ENCODE measurements at places on chromosomes 1 and 21.

- DNase-seq = no peak
Observed at GRCh38 chr21:39238275-39238674, 55.0 kb upstream of the PSMG1 start.

DNA sequence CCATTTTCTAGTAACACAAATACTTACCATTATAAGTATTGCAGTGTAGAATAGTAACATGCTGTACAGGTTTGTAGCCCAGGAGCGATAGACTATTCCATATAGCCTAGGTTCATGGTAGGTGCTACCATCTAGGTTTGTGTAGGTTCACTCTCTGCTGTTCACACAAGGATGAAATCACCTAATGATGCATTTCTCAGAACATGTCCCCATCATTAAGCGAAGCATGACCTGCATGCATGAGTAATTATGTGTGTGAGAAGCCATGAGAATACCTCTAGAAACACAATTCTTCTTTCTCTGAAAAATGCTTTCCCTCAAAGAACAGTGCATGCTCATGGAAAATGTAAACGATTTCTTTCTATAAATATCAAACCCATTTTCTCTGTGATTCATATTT is 69.3 kb downstream of the NR5A2 start:
- no peak for DNase-seq

GRCh38 chr1:29732453-29732852 is 496.1 kb downstream of the PTPRU start:
- no peak for DNase-seq

- DNase-seq = no peak
Observed at GRCh38 chr1:31082385-31082784, 16.9 kb upstream of the PUM1 start.

- no peak for DNase-seq
Observed at GRCh38 chr1:197761654-197762053, 13.6 kb downstream of the DENND1B start.

DNA sequence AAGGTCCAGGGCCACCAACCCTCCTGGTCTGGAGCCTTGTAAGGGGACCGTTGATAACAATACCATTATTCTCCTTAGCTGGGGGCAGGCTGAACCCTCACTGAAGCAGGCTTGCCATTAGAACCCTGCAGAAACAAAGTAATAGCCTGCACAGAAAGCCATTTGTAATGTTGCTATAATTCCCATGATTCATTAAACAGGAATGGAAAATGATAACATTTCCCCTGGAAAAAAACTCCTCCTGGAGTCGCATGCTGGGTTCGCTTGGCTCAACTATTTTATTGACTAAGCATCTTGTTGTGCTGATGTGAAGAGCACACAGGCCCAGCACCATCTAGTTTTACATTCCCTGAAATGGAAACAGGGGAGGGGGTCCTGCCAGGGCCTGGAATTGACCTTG is 155.6 kb upstream of the CSF3R start:
- DNase-seq = no peak

GRCh38 chr1:101153692-101154091 is 83.1 kb upstream of the S1PR1 start:
- DNase-seq = no peak

DNA sequence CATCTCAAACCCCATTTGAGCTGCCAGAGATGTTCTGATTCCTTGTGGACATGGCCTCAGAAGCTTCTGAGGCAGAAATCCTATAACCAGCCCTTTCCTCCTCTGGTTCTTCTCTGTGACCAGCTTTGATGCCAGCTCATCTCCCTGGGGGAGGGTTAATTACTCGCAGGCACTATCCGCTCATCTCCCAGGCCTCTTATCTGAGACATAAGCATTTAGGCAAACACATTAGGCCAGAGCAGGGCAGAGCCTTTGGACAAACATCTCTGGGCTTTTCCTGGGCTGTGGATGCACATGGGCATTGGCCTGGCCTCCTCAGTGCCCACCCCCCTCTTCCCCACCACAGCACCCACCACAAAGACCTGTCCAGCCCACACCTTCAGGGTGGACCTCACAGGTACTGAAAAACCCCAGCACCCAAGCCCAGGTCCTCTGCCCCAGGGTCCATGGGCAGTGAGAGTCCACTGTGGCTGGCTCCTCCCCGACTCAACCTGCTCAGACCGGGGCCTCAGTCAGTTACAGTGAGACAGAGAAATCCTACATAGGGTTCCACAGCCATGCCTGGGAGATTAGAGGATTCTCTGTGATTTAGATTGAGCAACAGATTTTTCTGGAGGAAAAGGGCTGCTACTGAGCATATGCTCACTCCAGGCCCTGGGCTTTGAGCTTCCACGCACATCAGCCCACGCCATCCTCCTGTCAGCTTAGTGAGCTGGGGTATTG is 26.9 kb downstream of the IGSF21 start:
- no peak for DNase-seq

DNA sequence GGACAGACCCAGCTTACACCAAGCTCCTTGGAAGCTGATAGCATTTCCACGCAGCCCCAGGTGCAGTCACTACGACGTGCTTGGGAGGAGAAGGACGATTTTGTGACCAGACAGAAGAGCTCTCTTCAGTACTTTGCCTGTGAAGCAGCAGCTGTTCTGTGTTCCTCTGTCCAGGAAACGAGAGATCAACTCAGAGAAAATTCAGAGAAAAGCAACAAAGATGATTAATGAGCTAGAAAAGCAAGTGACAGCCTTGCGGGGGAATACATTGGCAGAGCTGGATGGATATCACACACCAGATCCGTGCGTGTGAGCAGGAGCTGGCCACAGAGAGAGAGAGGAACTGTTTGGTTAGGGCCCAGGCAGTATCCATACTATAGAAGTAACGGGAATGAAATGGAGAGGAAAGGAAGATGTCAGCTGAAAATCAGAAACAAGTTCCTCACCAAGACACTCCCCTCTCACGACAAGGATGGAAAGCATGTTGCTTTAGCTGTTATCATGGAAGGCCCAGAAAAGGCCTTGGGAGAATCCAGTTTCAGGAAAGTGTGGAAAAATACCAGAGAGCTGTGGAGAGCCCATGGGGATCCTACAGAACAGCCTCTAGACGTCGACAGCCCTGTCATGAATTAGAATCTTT is 106.2 kb downstream of the TOMM20 start:
- DNase-seq = no peak

DNA sequence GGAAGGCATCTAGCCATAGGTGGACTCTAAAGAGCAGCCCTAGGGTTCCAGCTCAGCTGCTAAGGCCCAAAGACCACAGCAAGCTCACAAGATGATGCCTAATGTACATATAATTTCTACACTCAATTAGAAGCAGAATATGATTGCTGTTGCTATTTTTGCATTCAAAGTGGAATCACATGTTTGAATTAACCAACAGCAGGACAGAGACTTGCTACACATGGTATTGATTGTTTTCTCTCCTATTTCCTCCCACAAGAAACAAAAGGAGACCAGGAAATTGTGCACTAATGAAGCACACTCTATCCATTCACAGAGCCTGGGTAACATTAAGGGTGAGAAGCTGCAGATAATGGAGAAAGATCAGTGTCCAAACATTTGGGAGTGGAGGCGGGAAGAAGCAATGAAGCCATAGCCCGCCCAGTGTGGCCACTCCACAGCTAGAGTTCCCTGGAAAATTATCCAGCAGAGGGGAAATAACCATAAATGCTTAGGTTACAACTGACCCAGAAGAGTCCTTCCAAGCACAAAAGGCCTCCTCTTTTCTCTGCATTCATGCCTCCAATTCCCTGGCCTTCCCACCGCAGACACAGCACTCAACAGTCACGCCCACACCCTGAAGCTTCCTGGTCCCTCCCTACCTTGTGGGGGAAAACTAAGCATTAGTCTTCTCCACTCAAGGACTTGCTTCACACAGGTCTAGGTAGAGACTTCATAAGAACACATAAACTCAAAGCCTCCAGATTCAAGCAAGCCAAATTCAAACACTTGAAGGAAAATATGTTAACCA is 7.5 kb downstream of the CNN3 start:
- DNase-seq = no peak

DNA sequence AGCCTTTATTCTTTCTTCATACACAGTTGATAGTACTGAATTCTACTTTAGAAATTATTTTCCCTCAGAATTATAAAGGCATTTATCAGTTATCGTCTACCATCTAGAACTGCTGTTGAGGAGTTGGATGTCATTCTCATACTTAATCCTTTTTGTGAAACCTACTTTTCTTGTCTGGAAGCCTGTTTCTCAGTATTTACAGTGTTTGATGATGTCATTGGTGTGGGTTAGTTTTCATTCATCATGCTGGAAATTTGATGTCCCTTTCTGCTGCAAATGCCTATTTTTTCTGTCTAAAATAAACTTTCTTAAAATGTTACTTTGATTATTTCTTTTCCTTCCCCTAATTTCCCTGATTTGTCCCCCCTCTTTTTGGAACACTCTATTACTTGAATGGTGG is 22.8 kb upstream of the ZNF281 start:
- DNase-seq = no peak

- no peak for DNase-seq
Observed at GRCh38 chr1:10736634-10737586, 59.5 kb downstream of the CASZ1 start.

GRCh38 chr1:53811414-53811851 is 26.7 kb downstream of the NDC1 start:
- DNase-seq = no peak

GRCh38 chr1:216576234-216576937 is 146.8 kb downstream of the ESRRG start:
- DNase-seq = no peak

DNA sequence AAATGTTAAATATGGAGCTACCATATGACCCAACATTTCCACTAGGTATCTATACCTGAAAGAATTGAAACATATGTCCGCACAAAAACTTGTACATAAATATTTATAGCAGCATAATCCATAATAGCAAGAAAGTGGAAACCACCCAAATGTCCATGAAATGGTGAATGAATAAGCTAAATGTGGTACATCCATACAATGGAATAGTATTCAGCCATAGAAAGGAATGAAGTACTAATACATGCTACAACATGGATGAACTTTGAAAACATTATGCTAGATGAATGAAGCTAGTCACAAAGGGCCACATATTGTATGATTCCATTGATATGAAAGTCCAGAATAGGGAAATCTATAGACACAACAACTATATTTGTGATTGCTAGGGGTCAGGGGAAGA is 20.0 kb upstream of the BLACAT1 start:
- DNase-seq = no peak

GRCh38 chr1:212514056-212514614 is 81.4 kb downstream of the NENF start:
- no peak for DNase-seq

GRCh38 chr1:225886159-225887029 is 2.6 kb downstream of the LEFTY1 start:
- no peak for DNase-seq

DNA sequence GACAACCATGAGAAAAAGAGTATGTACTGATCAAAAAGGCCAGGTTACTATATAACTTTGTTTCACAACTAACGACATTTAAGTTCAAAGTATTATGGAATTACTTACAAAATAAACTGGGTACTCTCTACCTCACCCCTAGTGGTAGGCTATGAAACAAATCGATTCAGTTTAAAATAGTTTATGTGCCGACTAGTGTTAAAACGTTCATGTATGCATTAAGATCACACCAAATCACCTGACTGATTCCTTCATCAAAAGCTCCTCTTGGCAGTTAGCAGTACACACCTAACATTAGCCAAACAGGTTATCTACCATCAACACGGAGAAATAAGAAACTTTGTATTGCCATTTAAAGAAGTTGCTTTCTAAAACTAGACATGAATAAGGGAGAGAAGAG is 137.1 kb downstream of the AKT3 start:
- DNase-seq = no peak

- no peak for DNase-seq
Observed at GRCh38 chr1:3249631-3250501, 180.9 kb downstream of the PRDM16 start.

GRCh38 chr1:33895976-33896375 is 32.1 kb downstream of the HMGB4 start:
- no peak for DNase-seq

DNA sequence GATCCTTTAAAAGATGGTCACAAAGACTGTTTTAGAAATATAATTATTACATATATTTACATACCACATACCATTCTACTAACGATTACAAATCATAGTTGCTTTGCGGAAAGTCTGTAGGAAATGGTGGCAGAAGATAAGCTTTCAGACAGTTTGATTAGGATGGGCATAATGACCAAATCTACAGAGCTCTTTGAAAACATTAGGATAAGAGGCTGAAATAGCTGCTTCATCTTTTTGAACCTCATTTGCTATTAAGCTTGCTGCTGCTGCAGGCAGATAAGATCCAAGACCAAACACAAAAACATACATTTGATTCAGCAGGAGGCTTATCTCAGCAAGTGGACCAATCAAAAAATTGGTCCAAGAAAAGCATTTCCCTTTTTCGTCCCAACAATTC is 47.1 kb downstream of the DDAH1 start:
- no peak for DNase-seq

DNA sequence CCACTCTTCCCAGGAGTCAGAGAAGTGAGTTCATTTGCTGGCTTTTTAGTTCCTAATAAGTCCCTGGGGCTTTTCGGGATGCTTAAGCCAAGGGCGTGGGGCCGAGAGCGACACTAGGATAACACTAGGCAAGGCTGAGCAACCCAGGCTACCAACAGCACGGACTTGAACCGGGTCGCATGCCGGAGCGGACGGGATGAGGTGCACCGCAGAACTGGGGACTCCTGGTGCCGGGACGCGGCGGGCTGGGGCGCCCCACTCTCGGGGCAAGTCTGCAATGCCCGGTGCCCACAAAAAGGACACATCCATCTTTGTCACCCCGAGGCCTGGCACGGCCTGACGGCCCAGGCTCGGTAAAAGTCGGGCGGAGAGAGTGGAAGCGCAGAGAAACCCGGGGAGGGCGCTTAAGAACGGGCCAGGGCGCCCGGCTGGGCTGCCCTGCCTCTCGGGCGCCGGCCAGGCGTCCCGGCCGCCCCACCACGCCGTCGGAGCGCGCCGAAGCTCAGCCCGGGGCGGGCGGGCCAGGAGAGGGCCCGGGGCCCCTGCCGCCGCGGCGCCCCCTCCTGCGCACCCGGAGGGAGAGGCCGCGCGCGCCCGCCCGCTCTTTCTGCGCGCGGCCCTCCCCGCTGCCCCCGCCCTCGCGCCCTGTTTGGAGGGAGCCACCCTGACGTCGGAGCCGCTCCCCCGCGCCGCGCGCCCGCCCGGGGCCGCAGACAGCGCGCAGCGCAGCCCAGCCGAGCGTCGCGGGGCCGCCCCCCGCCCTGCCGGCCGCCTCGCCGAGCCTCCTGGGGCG is at the start of gene NBL1:
Gene NBL1, plus strand, starts transcription at position 710 of the 793 bp plus-strand sequence. CDS start 10,720 bp downstream, outside the sequence.
- no peak for DNase-seq

- no peak for DNase-seq
Observed at GRCh38 chr1:200041337-200042118, 14.0 kb downstream of the NR5A2 start.

- DNase-seq = no peak
Observed at GRCh38 chr1:18319099-18319498, 161.6 kb upstream of the KLHDC7A start.

GRCh38 chr1:41780916-41781315 is 137.8 kb downstream of the HIVEP3 start:
- no peak for DNase-seq

- DNase-seq = no peak
Observed at GRCh38 chr1:115505148-115505571, 136.6 kb upstream of the VANGL1 start.

GRCh38 chr1:24022581-24023361 is 42.6 kb upstream of the SRSF10 start:
- no peak for DNase-seq
